Stimulated activated CD4-positive, alpha-beta T cell treated with anti-CD3 and anti-CD28 coated beads, Interleukin-15, amount 100 ng/mL, for 24 hours (primary cell): ENCODE measurements at places on chromosomes 2 and 18.

GRCh38 chr2:179226203-179226960 is 38.2 kb downstream of the SESTD1 start:
- DNase-seq = no peak

DNA sequence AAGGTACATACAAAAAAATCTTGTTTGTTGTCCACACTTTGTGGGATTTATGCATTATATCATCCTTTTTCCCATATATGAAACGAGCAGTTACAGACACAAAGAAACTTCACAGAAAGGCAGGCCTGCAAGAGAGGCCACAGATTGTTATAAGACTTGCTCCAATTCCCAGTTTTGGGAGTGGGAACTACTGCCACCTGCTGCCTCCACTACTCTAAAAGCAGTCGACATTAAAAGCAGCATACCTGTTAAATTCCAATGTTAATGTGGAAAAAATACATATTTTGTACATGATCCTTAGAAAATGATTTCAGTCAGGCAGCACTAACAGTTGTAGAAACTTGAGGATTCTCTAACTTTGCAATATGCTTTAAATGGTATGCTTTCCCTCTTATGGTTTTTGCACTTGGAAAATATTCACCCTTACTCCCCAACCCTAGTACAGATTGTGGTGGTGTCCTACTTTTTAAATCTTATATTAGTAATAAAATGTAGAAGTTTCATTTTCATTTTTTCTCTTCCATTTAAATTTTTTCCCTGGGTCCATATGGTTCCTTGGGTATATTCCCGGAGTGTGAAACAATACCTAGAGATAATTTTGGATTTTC is 37.9 kb downstream of the SLC38A11 start:
- no peak for DNase-seq

DNA sequence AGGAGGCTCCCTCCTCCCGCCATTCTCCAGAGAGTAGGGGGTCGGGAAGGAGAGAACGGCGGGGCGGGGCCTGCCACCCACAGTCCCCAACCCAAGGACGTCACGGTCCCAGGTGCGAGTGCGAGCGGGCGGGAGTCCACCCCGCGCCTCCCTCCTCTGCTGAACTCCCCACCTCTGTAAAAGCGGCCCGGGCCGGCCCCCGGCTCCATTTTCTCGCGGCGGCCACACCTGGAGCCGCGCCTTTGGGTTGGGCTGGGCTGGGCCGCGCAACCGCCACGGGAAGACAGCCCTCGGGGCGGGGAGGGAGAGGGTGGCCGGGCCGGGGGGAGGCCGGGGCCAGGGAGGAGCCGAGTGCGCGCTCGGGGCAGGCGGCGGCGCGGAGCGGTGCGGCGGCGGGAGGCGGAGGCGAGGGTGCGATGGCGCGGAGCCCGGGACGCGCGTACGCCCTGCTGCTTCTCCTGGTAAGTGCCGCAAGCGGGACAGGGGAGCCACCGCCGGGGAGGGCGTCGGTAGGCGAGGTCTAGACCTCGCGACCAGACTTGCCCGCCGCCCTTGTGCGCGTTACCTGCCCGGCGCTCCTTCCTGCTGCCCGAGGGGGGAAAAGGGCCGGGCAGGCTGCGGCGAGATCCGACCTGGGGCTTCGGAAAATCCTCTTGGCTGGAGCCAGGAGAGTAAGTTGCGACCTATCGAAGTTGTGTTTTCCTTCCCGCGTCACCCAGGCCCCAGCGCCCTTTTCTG is at the start of gene DSG2:
TSS of gene DSG2 (plus strand) at position 342 of the 738 bp plus-strand sequence. CDS start at position 417, 75 bp downstream.
- peak; percentile 54 for DNase-seq

GRCh38 chr18:36692921-36693332 is 135.9 kb downstream of the TPGS2 start:
- no peak for DNase-seq

DNA sequence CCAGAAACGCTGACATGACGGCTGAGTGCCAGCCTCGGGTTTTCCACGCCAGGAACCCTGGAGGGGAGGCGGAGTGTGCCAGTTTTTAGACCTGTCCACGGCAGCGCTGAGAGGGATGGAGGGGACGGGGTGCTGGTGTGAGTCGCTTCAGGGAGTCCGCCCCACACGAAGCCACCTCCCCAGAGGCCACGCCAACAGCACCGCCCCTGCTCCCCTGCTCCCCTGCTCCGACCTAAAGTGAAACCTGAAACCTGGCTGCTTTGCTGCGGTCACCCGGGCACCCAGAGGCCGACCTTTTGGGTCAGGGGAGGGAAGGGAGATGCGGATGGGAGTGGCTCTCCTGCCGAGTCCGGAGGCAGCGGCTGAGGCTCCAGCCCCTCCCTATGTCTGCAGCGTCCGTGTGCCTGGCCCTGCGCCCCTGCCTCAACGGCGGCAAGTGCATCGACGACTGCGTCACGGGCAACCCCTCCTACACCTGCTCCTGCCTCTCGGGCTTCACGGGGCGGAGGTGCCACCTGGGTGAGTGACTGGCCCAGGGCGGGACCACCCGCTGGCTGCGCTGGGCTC is 38.1 kb downstream of the SNED1 start:
- DNase-seq = peak; percentile 63

GRCh38 chr2:36140391-36140790 is 215.2 kb upstream of the CRIM1 start:
- no peak for DNase-seq

- no peak for DNase-seq
These were observed 47.0 kb downstream of the NCKAP5 start for GRCh38 chr2:133521146-133521745.

DNA sequence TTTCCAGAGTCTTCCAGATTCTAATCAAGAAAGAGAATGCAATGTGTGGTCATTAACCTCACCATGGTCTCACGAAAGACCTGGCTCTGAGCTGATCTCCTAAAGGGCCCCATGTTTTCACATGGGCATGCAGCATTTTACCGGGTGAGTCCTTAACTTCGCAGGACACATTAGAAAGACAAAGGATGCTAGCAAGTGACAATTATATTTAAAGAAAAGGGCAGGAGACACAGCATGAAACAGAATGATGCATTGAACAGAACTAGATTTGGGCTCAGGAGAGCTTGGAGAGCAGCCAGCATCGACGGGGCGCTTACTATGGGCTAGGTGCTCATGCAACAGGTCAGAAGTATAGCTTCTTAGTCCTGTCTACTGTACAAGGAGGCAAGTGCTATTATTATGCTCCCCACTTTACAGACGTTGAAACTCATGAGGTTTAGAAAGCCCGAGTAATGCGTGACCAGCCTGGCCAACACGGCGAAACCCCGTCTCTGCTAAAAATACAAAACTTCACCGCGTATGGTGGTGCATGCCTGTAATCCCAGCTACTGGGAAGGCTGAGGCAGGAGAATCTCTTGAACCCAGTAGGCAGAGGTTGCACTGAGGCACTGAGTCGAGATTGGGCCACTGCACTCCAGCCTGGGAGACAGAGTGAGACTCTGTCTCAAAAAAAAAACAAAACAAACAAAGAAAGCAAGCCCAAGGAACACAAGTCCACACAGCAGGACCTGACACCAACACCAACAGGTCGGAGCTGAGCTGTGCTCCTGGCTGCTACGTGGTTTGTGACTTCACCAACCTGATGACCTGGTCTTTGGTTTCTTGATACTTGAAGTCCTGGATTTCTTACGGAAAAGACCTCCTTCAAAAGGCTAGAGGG is 16.1 kb downstream of the MBP start:
- no peak for DNase-seq

DNA sequence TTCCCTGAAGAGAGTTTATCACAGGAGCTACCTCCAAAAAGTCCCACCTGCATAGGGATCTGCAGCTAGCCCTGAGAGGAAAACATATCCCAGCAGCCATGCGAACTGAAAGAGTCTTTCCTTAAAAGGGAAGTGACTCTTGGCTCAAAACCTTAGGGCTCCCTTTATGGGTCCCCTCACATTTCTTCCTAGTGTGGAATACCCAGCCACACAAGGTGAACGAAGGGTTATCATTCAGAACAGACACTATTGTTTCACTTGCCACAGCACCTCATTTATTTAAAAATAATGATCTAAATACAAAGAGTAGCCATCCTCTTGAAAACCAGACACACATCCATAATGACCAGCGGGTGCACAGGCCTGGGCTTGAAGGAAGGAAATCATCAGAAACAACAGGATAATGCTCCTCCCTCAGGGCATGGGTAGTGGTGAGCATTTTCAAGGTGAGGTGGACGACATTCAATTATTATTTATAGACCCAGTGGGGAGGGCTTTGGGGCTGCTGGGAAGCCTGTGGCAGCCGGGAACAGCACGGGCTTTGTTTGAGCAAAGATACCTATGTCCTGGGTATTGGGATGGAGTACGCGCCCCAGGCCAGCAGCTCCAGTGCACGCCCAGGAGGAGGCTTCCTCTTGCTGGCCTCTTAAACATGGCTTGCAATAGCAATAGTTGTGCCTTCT is 119.0 kb upstream of the ITGA6 start:
- DNase-seq = no peak

- DNase-seq = no peak
These were observed 27.2 kb upstream of the BBS5 start for GRCh38 chr2:169452080-169452479.

- no peak for DNase-seq
These were observed 186.1 kb upstream of the RAB12 start for GRCh38 chr18:8423051-8423557.
